ENCODE measurements at places on chromosomes 11 and 22. TPM values are rescaled to one million over a fixed set of nuclear protein-coding genes. Genes with fewer than 3 reads are reported as not detected.

The MIAT gene
- 1,100 TPM for total RNA-seq

The RCOR2 gene
- total RNA-seq: 286 TPM

DNA sequence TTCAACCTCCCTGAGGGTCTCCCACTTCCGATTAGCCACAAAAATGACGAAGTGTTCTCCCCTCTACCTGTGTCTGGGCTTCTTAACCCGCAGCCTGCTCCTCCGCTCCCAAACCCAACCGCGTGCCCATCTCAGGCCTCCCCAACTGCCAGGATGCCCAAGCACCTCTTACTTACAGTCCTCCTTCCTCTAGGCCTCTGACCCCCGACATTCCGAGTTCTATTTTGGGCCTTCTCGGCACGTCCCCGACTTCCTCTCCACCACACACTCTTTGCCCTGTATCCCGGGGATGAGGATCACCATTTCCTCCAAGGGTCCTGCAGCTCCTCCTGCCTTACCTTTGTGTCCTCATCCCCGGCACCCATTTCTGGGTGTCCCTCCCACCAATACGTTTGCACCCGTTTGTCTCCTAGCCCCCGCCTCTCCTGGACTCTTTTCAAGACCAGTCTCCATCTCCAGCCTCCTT lies 388 bp upstream of the MUS81 start:
- DNase-seq: no peak

The KLHL22 gene
- 20.2 TPM for total RNA-seq

DNA sequence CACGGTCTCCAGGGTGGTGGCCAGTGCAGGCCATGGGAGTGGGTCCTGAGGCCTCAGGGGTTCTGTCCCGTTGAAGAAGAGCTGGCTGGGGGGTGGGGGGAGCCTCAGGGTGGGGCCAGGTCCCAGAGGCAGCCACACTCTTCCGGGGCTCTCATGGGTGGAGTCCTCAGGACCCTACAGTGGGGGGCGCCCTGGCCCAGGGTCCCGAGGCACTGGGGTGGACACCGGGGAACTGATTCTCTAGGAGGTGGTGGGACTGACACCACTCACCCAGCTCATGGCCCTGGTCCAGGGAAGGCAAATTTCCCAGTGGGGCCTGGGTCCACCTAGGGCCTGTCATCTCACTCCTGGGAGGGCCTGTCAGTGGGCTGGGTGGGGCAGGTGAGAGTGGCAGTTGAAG lies 12.8 kb downstream of the GGT5 start:
- no peak for DNase-seq

DNA sequence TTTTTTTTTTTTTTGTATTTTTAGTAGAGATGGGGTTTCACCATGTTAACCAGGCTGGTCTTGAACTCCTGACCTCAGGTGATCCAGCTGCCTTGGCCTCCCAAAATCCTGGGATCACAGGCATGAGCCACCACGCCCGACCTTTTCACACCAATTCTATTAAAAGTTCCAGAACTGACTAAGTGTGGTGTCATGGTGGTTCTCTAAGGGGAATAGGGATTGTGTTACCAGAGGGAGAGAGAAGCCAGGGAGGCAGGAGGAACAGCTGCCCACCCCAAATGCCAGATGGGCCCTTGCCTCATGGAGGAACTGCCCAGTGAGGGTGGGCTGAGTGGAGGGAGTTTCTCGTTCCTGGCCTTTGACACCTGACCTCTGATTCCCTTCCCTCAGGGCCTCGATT lies 5.9 kb downstream of the RPS6KA4 start:
- DNase-seq: no peak

The CRYBB2 gene
- not detected for total RNA-seq

- no peak for DNase-seq
These were observed 12.6 kb downstream of the PRDM11 start for GRCh38 chr11:45158891-45159605.

The ASCL2 gene
- not detected for total RNA-seq

The MRE11 gene
- 14.4 TPM for total RNA-seq

GRCh38 chr11:74070723-74071492 lies 62.0 kb upstream of the UCP3 start:
- DNase-seq: no peak

- no peak for DNase-seq
These were observed 240.0 kb downstream of the GRIK4 start for GRCh38 chr11:120751550-120751949.

The FXYD6 gene
- total RNA-seq: 57.1 TPM

DNA sequence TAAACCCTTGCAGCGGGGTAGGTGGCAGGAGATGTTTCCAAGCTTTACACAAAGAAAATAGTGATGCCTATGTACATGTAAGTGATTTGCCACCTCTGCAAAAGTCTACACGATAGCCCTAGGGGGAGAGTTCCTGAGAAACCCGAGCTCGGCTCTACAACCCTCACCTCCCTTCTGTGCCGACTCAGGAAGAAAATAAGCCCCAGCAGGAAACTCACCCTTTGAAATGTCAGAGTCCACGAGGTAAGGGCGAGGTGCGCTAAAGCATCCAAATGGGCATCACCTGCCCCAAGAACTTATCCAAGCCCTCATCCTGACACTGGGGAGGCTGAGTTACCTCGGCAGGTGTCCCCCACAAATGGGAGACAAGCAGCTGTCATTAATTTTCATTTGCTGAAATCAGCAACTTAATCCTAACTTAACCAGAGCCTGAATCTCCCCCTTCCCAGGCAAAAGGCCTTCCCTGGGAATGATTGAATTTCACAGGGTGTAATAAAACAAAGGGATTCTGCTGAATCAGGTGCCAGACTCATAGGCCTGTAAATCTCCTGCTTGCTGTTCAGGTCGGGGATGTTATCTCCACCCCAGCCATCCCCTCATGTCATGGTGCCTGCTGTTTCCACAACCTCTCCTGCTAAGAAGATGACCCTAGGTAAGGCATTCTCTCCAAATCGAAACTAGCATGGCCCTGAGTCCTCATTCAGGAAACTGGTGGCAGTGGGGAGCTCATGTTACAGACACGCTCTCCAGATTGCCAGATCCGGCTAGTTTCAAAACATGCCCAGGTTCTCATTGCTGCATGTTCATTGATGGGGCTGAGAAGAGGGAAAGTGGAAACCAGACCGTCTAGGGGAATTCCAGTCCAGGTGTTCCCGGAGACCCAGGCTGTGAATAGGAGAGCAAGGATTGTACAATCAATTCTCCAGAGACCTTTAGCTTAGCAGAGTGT lies 105.3 kb upstream of the KIRREL3 start:
- DNase-seq: peak; percentile 57

The SVIP gene
- 255 TPM for total RNA-seq

- DNase-seq: no peak
These were observed 211.1 kb upstream of the PLET1 start for GRCh38 chr11:112471731-112472130.

The GLYATL2 gene
- total RNA-seq: 0.83 TPM

GRCh38 chr11:132334769-132335280 lies 964.4 kb downstream of the NTM start:
- DNase-seq: no peak

- DNase-seq: no peak
These were observed 1.8 kb upstream of the MYO7A start for GRCh38 chr11:77126156-77126775.

The OR52M1 gene
- not detected for total RNA-seq

The SNX32 gene
- 14.7 TPM for total RNA-seq

DNA sequence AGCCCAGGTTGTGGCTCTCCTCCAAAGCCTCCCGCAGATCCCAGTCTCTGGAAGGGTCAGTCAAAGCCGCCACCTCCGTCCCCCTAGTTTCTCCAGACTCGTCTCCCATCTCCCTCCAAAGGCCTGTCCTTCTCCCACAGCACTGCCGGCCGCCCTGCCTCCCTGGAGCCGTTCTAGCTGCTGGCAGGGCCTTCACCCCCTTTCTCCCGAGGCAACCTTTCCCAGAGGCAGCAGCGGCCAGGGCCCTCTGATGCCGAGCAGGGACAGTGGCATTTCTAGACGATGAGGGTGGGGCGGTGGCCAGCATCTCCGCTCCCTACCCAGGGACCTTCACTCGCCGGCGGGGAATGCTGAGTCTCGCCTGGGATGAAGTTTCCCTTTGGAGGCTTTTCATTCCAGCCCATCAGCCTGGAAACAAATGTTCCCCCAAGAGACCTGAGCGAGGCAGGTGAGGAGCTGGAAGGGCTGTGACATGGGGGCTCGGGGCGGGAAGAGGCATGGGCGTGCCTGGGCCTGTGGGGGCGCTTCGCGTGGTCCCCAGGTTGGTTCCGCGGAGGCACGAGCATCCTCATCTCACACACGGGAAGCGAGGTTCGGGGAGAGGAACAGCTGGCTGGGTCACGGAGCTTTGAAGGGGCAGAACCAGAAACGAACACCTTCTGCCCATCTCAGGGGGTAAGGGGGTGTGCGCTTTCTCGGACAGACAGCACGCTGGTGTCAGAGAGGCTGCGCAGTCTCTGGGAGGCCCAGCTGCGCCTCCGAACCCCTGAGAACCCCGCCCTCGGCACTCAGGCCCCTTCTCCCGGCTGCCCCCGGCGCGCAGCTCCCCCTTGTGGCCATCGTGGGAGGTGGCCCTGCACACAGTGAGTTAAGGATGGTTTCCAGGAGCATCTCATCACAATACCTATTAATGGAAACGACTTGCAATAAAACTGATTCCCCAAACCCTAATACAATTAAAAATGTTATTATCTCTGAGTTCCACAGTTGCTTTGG lies 18.1 kb upstream of the KLHL35 start:
- peak; percentile 71 for DNase-seq

The SYT12 gene
- 0.37 TPM for total RNA-seq

The STIM1 gene
- total RNA-seq: 9.6 TPM

DNA sequence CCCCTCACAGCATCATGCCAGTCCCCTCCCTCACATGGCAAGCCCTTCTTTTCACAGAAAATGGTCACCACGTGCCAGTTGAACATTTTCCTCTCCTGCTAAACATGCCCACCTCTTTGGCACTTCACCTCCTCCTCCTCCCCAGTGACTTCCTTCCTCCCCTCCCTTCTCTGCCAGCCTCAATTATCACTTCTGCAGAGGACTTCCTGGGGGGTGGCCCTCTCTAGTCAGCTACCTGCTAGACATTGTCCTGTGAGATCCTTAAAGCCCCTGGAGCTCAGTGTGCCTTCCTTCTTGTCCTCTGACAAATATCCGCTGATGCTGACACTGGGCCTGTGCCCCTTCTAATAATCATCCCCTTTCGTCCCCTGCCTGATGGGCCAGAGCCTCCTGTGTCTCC lies 43.2 kb upstream of the E2F8 start:
- no peak for DNase-seq

- no peak for DNase-seq
These were observed 57.3 kb upstream of the SYT13 start for GRCh38 chr11:45343444-45343843.

The KREMEN1 gene
- total RNA-seq: 20.5 TPM

DNA sequence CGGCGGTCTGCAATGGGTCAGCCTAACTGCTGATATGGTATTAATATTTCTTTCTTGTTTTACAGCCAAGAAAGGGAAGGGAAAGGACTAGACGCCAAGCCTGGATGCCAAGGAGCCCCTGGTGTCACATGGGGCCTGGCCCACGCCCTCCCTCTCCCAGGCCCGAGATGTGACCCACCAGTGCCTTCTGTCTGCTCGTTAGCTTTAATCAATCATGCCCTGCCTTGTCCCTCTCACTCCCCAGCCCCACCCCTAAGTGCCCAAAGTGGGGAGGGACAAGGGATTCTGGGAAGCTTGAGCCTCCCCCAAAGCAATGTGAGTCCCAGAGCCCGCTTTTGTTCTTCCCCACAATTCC lies 1.9 kb downstream of the MDK start:
- DNase-seq: no peak

The BDNF gene
- 0.42 TPM for total RNA-seq

DNA sequence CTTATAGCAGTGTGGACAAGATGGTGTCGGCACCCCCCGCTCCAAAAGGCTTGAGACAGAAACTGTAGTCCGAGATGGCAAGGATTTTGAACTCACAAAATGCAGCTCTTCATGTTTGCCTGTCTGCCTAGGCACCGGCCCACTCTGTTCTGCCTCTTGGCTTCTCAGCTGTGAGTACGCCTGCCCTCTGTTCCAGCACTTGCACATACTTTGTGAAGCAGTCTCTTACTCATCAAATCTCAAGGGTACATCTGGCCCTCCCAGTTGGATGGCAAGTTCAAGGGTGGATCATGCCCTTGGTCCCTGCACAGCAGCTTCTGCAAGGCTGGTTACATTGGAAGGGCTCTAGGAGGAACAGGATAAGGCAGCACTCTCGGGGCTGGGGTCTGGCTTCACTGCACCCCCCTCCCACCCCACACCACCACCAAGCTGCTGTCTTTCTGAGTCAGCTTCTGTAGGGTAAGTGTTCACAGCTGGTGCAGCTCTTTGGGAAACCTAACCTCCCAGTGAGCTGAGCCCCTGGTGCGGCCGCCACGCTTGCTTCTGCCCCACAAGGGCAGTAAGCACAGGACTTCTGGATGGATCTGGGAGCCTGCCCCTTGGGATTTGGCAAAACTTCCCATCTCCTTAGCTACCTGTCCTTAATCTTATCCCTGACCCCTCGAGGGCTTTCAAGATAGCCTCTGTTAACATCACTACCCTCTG lies 37.2 kb downstream of the FAM83F start:
- no peak for DNase-seq

GRCh38 chr11:120985718-120986569 lies 38.0 kb upstream of the TBCEL start:
- peak; percentile 78 for DNase-seq

- DNase-seq: no peak
These were observed 110.3 kb upstream of the TMEM45B start for GRCh38 chr11:129705341-129705740.

GRCh38 chr11:119373921-119374631 lies 7.4 kb downstream of the USP2 start:
- peak; percentile 92 for DNase-seq

DNA sequence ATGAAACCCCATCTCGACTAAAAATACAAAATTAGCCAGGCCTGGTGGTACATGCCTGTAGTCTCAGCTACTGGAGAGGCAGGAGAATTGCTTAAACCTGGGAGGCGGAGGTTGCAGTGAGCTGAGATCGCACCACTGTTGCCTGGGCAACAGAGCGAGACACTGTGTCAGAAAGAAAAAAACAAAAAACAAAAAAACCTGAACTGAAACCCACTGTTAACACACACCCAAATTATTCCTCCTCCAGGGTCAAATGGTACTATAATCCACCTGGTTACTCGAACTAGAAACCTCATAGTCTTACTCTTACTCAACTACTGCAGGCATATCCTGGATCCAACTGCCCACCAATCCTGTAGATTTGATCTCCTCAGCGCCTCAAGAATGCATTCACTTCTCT lies 35.5 kb downstream of the USP28 start:
- DNase-seq: no peak

DNA sequence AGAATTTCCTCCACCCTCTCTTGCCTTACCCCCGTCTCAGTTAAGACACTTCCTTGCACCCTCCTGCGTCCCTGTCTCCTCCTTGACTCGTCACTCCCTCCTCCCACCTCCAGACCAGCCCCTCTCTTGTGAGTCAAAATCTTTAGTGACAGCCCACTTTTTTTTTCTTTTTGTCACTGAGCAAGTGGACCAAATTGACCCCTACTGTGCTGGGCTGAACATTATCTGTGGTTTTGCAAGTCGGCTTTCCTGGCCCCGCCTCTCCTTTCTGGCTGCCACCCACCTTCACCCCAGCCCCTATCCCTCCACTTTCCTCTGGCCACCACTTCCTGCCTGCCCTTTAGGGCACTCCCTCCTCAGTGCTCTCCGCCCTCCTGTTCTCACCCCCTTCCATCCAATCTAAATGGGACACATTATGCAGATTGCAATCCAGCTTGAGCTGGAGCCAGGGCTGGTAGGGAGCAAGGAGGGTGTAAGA lies at the start of gene APLNR:
Gene APLNR, minus strand, starts transcription at position 47 of the 478 bp plus-strand sequence. CDS start 246 bp downstream, outside the sequence.
- no peak for DNase-seq
